Right hindlimb (tissue), 1 donor: ENCODE measurements at places on chromosomes 11 and 22.

- DNase-seq, result peak; percentile 91
These were observed 7.6 kb upstream of the LMO2 start for GRCh38 chr11:33899400-33900037.

- DNase-seq, result no peak
These were observed 4.9 kb downstream of the CHRM4 start for GRCh38 chr11:46386674-46387073.

- no peak for DNase-seq
These were observed 4.3 kb upstream of the TBC1D22A start for GRCh38 chr22:46758121-46758520.

DNA sequence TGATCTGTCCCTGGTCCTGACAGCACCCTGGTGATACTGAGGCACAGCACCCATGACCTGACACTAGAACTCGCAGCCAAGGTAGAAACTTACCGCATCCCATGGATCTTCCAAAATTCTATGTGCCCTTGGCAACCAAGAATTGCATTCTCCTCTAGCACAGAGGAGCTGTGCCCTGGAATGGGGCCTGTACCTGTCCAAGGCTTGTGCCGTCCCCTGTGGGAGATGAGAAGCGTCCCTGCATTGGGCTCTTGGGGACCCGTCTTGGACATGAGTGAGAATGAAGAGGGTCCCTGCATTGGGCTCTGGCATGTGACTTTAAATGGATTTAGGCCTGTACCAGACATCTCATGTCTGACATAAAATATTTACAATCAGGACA lies 67.1 kb downstream of the GGTLC2 start:
- DNase-seq, result no peak

DNA sequence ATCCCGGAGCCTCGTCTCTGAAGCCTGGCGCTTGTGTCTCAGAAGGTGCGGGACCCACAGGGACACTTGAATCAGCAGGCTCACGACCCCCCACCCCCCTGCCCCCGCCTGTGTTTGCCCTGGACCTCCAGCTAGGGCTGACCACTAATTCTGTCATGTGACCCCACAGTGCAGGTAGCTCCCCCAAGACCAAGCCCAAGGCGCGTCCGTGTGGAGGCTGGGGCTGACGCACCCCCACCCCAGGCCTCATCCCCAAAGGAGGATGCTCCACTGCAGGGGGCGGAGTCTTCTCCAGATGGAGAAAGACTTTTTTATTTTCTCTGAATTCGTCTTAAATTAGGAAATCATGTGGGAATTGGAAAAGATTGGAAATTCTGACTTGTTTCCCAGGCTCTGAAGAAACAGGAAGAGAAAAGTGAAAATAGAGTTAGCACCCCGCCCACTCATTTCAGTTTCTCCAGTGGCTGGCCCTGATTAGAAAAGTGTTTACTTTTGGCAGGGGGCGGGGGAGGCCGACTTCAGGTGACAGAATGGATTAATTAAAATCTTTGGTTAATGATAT lies 1.0 kb upstream of the RELA start:
- peak; percentile 79 for DNase-seq

GRCh38 chr11:20035701-20036601 lies 124.3 kb downstream of the DBX1 start:
- DNase-seq, result no peak

- DNase-seq, result no peak
These were observed 72.7 kb upstream of the AKIP1 start for GRCh38 chr11:8838248-8838647.

DNA sequence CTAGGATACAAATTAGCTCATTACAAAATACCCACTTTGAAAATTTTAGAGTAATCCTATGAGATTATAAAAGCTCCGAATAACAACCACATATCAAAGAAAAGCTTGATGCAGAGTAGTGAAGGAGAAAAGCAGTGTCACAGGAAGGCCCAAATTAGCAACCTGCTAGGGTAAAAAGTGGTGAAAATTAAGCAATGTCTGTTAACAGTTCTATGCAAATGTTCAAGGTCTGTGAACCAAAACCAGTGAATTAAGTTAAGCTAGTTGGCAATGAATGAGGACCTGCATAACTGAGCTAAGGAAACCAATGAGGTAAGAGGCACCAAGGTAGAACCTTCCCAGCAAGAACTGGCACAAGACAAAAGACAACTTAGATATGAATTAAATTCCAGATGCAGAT lies 29.6 kb downstream of the PRDM10 start:
- no peak for DNase-seq

GRCh38 chr11:44760917-44761550 lies 34.3 kb downstream of the TSPAN18 start:
- peak; percentile 34 for DNase-seq

- DNase-seq, result peak; percentile 87
These were observed 7.9 kb upstream of the SYT7 start for GRCh38 chr11:61588728-61589191.

GRCh38 chr11:26905368-26905767 lies 88.5 kb upstream of the FIBIN start:
- no peak for DNase-seq

- no peak for DNase-seq
These were observed 136.0 kb downstream of the SERGEF start for GRCh38 chr11:17876827-17877226.

GRCh38 chr11:94788396-94788795 lies 20.2 kb downstream of the AMOTL1 start:
- no peak for DNase-seq

- peak; percentile 33 for DNase-seq
These were observed 29.7 kb upstream of the NDUFC2 start for GRCh38 chr11:78109081-78110015.

DNA sequence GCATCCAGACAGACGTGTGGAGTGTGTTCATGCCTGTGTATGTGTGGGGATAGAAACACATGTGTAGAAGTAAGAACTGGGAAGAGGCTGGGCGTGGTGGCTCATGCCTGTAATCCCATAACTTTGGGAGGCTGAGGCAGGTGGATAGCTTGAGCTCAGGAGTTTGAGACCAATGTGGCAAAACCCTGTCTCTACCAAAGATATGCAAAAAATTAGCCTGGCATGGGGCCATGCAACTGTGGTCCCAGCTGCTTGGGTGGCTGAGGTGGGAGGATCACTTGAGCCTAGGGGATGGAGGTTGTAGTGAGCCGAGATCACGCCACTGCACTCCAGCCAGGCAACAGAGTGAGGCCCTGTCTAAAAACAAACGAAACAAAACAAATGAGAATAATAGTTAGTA lies 1166.6 kb downstream of the TBC1D22A start:
- peak; percentile 23 for DNase-seq

- no peak for DNase-seq
These were observed 112.0 kb downstream of the SGSM3 start for GRCh38 chr22:40482391-40482790.
